Hematopoietic multipotent progenitor cell (in vitro differentiated cells): ENCODE measurements at places on chromosomes 7 and 10.

DNA sequence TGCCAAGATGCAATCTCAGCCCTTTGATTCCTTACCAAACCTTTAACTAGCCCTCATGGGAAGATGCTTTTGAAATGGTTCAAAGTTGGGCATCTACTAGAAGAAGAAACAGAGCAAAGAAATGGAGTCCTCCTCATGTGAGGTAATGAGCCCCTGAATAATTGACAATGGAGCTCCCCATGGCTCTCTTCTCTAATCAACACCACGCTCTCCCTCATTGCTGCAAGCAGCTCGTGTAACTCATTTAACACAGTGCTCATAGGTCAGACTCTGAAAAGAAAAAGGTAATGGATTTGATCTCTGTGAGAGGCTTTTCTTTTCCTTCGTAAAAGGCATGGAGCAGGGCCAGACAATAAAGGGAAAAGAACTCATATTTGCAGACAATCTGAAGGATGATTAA is 312.8 kb downstream of the PHTF2 start:
- DNase-seq, result no peak

DNA sequence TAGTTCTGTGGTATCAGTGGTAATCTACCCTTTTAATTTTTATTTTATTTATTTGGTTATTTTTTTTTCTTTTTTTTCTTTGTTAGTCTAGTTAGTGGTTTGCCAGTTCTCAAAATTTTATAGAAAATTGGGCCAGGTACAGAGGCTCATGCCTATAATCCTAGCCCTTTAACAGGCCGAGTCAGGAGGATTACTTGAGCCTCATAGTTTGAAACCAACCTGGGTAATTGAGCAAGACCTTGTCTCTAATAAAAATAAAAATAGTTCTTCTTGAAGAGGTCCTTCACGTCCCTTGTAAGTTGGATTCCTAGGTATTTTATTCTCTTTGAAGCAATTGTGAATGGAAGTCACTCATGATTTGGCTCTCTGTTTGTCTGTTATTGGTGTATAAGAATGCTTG is 51.5 kb downstream of the PPP1R3A start:
- DNase-seq, result no peak

DNA sequence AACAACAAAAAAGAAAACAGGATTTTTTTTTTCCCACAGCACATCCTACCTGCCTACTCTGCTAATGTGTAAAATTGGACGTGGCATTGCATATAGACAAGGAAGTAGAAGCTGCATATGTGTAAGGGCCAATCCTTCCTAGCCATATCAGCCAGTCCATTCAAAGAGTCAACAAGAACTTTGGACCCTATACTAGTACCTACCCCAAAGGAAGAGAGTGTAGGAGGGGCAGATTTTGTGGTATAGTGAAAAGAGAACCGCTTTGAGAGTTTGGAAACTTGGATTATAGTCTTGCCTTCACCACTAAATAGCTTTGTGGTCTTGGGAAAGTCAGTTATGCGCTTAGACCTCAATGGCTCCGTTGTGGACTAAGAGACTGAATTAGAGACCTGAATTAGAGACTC is 12.1 kb upstream of the MCU start:
- no peak for DNase-seq

- no peak for DNase-seq
These were observed 4.9 kb downstream of the TMEM130 start for GRCh38 chr7:98864731-98865453.

- no peak for DNase-seq
These were observed 110.0 kb downstream of the RELN start for GRCh38 chr7:103879411-103879810.

GRCh38 chr7:22025983-22026382 is 80.3 kb upstream of the CDCA7L start:
- DNase-seq, result no peak

DNA sequence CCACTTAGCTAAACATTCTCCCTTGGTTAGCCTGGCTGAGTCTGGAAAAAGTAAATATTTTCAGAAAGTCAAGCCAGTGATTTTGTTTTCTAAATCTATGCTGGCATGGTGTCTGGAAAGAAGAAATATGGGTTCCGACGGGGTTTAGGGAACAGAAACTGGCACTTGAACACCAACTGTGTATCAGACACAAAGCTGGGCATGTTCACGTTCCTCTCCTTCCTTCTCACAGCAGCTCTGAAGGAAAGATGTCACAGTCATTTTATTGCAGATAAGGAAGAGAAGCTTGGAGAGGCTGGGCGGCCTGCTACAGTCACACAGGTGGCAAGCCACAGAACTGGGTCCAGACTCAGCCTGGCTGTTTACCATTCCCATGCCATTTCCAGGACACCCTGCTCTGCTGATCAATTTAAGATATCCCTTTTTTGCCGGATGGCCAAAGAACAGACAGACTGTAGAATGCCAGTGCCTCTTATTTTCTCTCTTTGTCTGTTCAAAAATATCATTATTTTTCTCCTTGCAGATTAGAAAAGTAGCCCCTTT is 118.8 kb downstream of the HERPUD2 start:
- no peak for DNase-seq

GRCh38 chr7:20514364-20514763 is 101.1 kb upstream of the ABCB5 start:
- DNase-seq, result peak; percentile 74

- DNase-seq, result peak; percentile 49
These were observed at the start of gene PFKP for GRCh38 chr10:3067118-3067858. Gene PFKP (plus strand): TSS chr10:3067548. CDS start chr10:3067596, 48 bp downstream.

DNA sequence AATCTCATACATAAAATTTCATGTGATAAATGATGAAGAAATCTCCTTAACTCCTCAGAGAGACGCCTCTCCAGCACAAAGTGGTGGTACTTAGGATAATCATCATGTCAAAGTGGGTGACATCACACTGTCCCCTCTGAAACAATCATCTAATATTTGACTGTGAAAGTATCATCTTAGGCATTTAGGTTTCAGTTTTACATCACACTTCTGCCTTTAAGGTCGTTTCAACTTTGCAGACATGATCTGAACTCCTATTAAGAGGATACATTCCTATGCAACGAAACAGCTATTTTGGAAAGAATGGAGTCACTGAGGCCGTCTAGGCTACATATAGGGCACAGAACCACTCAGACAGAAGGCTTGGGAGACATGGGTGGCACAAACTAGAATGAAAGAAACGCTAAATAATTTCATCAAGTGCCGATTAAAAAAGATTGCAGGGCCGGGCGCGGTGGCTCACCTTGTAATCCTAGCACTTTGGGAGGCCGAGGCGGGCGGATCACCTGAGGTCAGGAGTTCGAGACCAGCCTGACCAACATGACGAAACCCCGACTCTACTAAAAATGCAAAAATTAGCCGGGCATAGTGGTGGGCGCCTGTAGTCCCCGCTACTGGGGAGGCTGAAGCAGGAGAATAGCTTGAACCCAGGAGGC is 2.0 kb downstream of the VOPP1 start:
- DNase-seq, result no peak

DNA sequence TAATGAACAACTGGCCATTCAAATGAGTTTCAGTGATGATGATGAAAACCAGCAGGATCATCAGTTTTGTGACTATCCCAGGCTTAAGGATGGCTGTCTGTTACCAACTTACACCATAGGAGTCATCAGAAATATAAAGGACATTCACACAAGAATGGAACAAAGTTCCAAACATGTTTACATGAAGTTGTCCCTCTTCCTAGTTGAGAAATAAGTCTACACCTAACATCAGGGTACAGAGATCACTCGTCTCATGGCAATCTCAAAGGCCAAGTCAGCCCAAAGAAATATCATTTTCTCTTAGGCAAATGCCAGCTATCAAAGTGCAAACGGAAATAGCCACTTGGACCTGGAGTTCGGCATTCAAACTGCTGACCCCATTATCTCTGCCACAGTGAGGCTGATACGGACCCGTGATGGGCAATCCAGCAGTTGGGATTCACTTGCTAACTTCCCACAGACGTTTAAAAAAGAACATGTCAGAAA is 53.0 kb downstream of the CREB3L2 start:
- DNase-seq, result no peak

DNA sequence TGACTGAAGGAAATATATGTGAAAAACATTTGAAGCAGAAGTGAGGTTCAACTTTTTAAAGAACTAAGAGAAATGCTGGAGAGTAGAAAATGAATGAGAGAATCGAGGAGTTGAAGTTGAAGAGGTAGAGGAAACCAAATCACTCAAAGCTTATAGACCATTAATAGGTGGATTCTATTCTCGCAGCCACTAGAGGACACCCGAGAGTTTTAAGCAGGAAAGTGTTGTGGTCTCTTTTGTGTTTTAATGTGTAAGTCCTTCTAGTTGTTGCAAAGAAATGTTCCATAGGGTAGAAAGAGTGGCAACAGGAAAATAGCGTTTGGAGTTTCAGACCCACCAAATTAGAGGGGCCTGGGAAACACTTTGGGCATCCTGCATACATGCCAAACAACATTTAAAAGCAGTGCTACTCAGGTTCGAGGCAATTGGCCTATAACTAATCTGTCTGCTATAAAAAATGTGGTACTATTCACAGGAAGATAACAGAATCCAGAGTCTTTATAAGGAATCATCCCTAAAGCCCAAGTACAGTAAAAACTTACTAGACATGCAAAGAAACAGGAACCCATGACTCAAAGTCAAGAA is 75.3 kb upstream of the TAS2R16 start:
- DNase-seq, result no peak

DNA sequence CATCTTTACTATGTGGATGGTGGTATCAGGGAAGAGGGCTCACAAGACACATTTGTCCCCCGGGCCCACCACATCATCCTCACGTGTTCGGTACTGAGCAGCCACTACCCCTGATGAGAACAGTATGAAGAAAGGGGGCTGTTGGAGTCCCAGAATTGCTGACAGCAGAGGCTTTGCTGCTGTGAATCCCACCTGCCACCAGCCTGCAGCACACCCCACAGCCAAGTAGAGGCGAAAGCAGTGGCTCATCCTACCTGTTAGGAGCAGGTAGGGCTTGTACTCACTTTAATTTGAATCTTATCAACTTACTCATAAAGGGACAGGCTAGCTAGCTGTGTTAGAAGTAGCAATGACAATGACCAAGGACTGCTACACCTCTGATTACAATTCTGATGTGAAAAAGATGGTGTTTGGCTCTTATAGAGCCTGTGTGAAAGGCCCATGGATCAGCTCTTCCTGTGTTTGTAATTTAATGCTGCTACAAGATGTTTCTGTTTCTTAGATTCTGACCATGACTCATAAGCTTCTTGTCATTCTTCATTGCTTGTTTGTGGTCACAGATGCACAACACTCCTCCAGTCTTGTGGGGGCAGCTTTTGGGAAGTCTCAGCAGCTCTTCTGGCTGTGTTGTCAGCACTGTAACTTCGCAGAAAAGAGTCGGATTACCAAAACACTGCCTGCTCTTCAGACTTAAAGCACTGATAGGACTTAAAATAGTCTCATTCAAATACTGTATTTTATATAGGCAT is 9.1 kb upstream of the CSGALNACT2 start:
- DNase-seq, result peak; percentile 84

GRCh38 chr10:17176091-17176490 is 25.4 kb downstream of the TRDMT1 start:
- no peak for DNase-seq

DNA sequence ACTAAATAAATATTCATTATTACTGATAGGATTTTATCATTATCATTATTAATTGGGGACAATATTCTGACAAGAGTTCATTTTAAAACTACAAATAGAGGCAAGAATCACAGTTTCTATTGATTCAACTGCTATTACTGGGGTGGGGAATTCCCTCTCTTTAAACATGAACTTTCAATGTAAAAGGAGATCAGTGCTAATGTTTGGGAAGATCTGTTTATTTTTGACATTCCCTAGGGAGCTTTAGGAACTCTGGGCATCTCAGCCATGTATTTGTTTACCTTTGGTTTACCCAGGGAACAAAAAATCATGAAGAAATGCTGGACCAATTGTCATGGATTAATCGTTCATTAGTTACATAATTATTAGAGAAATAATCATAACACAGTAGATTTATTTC is 443.2 kb upstream of the AKR1E2 start:
- DNase-seq, result no peak

- DNase-seq, result no peak
These were observed 589 bp downstream of the LDB1 start for GRCh38 chr10:102119417-102120141.

DNA sequence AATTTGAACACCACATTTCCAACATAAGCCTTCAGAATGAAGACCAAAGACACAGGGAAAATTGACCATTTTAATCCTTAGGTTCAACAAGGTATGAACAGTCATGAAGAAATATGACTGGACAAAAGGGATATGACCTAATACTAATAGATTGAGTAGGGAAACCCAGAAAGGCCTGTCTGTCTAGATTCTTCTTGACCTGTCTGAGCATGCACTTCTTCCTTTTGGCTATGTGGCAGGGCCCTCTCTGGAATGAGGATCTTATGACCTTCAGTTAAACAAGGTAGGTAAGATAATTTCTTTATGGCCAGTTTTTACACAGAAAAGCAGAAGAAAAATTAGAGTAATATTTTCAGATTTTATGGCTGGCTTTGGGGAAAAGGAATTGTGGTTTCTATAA is 3.0 kb upstream of the PHYHIPL start:
- no peak for DNase-seq

GRCh38 chr10:79472449-79472848 is 27.0 kb upstream of the ZCCHC24 start:
- DNase-seq, result no peak

DNA sequence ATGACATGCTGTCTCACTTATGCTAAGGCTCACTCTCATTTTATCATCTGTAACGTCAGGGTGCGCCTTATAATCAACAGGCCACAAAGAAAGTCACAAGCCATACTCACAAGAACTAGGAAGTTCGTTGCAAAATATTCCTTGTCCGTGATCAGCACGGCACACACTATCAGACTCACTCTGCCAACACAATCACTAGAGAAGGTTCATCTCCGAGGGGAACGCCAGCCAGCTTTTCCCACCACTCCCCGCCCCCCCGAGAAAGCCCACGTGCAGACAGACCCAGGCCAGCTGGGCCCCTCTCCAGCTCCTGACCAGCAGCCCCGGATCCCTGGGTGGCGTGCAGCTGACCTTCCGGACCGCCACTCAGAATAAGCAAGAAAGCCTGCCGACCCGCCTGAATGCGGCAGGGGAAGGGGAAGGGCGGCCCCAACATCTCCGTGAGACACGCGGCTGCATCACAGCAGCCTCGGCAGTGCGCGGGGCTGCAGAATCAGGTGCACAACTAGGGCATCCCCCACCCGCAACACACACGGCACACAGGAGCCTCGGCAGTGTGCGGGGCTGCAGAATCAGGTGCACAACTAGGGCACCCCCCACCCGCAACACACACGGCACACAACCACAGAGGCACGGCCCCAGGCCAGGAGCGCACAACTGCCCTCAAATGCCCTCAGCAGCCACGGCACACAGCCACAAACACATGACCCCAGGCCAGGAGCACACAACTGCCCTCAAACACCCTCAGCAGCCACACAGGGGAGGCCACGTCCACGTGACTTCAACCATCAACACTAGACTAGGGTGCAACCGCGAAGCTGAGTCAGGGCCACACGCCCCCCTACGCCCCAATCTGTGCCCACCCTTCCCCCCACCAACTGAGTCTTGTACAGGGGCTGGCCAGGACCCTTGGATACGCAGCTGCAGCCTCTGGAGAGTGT is 2.5 kb upstream of the GPR146 start:
- no peak for DNase-seq

DNA sequence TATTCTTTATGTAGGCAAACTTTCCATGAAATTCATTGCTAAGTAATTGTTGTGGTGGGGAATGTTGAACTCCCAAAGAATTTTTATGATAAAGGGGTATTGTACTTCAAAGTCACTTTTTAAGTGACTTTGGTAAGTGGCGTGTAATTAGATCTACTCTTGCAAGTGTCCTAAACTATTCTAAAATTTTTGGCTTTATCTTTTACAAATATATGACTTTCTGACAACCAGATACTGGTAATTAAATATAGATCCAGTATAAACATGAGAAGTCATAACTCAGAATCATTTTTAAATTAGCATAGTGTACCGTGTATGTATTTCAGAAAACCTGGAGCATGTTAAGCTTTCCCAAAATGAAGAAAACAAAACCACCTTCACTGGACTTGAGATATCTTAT is 84.7 kb upstream of the HGF start:
- DNase-seq, result no peak
